ENCODE measurements at places on chromosomes 11 and 22.

- DNase-seq = peak; percentile 77
Measured at GRCh38 chr22:42661985-42662831, 13.0 kb upstream of the CYB5R3 start.

DNA sequence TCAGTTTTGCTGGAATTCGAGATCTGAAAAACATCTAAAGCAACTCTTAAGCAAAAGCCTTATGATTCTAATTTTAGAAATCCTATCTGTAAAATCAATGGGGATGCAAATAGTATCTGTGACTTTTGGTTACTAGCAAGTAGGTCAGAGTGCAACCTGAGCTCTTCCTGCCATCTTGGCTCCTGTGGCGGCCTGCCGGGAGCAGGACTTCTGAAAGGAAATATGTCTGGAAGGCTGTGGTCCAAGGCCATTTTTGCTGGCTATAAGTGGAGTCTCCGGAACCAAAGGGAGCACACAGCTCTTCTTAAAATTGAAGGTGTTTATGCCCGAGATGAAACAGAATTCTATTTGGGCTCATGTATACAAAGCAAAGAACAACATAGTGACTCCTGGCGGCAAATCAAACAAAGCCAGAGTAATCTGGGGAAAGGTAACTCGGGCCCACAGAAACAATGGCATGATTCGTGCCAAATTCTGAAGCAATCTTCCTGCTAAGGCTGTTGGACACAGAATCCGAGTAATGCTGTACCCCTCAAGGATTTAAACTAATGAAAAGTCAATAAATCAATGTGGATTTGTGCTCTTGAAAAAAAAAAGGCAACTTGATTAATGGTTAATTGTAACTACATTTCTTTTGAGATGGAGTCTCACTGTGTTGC lies 1.7 kb downstream of the SAMM50 start:
- DNase-seq = no peak

DNA sequence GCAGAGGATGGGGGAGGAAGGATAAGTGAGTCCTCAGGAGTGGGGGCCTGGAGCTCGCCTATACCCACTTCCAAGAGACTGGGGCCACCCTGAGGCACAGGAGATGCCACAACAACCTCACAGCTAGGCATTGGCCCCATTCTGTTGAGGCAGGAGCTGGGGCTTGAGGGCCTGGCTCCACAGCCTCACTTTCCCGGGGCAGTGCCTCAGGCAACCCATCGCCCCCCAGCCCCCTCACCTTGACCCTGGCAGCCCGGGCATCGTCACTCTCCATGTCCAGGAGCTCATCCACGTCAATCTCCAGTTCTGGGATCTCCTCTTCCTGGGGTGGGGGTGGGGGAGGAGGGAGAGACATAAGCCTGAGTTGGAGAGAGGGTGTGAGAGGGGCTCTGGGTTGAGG lies 1.8 kb downstream of the PPP1R14B start:
- no peak for DNase-seq

GRCh38 chr22:35634015-35634414 lies 14.2 kb upstream of the APOL6 start:
- no peak for DNase-seq

GRCh38 chr11:65116370-65117205 lies 913 bp downstream of the ZNHIT2 start:
- DNase-seq = peak; percentile 54

- DNase-seq = no peak
Measured at GRCh38 chr11:42161886-42162285, 702.4 kb upstream of the LRRC4C start.

DNA sequence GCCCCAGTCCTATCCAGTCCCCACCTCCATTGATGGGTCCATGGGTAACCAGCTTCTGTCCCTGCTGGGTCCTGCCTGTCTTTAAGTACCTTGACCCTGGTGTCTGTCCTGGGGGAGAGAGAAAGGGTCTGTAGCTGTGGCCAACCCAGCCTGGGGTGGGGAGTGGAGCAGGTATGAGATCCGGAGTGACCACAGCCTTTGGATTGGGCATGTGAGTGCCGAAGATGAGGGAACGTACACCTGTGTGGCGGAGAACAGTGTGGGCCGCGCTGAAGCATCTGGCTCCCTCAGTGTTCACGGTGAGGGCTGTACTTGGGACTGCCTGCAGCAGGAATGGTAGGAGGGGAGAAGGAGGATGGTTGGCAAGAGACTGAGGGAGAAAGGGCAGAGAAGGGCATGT lies 5.2 kb downstream of the ROBO3 start:
- no peak for DNase-seq

DNA sequence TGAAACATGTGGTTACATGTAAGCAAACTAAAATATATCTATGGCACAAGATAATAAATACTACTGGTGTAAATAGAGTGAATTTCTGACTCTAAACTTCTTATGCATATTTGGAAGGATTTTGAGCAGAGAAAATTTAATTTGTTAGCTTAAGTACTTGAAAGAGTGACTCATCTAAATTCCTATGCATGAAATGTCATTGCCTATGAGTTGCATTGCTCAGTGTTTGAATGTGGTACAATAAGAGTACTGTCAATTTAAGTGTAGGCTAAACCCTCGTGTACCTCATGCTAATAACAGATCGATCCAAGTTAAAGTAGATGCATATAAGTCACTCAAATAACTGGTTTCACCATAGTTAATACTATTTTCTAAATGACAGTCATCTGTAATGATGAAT lies 5.3 kb upstream of the CARD18 start:
- DNase-seq = no peak

DNA sequence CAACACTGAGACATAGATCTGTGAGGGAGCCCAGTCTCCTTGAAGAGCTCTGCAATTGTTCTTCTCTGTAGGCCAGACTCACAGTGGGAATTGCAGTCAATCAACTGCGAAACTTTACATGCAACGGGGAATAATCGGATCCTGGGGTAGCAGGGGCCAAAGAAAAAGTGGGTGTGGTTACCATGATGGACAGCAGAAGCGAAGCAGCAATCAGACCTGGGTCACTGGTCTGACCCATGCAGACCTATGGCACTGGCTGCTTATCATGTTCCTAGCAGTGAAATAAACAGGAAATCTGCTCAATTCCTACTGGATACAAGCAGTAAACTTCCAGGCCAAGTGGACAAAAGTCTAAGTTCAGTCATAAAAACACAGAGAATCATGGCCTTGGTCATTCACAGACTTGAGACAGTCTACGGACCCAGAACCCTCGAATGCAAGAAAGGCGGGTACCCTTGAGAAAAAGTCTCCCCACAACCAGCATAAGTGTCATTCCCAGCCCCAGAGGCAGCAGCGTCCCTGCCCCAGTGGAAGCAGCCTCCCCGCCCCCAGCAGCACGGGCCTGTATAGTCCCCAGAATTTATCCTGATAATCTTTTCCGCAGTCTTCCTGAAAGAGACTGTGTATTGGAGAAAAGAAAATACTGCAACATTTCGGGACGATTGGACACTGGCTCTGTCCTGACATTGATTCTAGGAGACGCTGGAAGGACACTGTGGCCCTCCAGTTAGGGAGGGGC lies 34.6 kb downstream of the ASCL2 start:
- no peak for DNase-seq

- no peak for DNase-seq
Measured at GRCh38 chr22:32618441-32619140, 144.0 kb downstream of the FBXO7 start.

- no peak for DNase-seq
Measured at GRCh38 chr11:131540676-131541075, 170.3 kb downstream of the NTM start.

GRCh38 chr11:18264677-18265555 lies 1.1 kb upstream of the SAA1 start:
- no peak for DNase-seq

DNA sequence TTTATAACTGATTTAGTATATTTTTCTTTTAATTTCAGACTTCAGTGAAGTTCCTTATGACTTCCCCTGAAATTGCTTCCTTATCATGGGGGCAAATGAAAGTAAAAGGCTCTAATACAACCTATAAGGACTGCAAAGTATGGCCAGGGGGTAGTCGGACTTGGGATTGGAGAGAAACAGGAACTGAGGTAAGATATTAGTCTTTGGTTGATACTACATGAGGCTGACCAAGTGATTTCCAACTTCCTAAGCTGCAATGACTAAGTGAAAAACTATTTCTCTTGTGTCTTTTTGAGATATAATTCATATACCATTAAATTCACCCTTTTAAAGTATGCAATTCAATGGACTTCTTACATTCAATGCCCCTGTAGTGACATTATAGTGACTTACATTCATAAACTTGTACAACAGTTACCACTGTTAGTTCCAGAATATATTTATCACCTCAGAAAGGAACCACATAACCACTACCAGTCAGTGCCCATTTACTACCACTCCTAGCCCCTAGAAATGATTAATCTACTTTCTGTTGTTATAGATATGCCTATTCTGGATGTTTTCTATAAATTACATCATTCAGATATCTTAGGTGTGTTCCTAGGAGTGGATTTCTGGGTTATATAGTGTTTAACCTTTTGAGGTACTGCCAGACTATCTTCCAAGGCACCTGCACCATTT lies 21.6 kb downstream of the AAMDC start:
- DNase-seq = no peak

GRCh38 chr22:49081261-49081666 lies 746.4 kb downstream of the BRD1 start:
- DNase-seq = no peak

DNA sequence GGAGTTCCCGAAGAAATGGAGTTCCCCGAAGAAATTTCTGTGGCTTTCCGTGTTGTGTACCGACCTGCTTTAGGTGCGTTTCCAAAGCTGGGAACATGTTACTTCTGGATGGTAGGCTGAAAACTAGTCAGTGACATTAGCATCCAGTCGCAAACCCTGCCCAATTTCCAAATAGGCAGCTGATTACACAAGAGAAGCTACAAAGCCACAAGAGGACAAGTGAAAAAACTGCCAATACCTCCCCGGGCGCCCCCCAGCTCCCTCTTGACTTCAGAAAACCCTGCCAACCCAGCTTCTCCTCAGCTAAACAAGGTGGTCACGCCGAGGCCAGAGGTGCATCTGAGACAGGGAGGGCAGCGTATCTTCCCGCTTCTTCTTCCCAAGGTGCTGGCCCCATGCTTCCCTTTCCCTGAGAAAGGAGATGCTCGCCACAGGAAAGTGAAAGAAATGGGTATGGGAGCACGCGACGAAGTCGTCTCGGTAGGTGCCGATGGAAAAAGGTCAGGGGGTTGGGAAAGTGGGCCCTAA lies 551 bp downstream of the AGBL2 start:
- DNase-seq = no peak

DNA sequence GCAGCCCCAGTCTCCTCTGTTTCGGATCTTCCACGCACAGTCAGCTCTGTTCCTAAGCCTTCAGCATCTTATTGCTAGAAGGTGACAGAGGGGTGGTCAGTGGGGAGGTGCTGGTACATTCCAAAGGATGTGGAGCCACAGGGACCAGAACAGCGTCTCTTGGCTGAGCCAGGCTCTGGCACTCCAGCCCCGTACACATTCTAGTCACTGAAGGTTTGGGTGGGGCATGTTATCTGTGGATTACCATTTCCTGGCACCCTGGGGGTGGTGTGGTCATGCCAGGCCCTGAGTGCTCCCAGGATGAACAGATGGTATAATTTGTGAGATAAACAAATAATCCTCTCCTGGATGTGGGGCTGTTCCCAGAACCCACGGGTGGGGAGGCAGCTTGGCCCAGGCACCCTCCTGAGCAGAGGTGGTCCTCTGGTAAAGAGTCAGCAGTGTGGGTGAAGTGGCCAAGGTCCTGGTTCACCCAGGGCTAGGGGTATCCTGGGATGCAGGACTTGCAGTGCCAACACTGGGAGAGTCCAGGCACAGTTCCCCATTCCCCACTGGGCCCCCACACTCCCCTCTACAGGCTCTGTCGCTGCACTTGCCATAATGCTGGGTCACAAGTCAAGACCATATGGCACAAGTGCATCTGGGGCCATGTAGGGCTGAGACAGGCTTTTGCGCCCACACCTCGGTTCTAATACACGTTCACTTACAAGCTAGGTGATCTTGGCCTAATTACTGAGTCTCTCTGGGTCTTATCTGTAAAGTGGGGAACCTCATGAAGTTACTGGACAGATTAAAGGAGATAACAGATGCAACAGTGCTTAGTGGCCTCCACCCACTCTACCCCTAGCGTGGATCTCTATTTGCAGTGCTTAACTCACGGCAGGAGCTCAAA lies 33.0 kb downstream of the DKK3 start:
- DNase-seq = no peak

DNA sequence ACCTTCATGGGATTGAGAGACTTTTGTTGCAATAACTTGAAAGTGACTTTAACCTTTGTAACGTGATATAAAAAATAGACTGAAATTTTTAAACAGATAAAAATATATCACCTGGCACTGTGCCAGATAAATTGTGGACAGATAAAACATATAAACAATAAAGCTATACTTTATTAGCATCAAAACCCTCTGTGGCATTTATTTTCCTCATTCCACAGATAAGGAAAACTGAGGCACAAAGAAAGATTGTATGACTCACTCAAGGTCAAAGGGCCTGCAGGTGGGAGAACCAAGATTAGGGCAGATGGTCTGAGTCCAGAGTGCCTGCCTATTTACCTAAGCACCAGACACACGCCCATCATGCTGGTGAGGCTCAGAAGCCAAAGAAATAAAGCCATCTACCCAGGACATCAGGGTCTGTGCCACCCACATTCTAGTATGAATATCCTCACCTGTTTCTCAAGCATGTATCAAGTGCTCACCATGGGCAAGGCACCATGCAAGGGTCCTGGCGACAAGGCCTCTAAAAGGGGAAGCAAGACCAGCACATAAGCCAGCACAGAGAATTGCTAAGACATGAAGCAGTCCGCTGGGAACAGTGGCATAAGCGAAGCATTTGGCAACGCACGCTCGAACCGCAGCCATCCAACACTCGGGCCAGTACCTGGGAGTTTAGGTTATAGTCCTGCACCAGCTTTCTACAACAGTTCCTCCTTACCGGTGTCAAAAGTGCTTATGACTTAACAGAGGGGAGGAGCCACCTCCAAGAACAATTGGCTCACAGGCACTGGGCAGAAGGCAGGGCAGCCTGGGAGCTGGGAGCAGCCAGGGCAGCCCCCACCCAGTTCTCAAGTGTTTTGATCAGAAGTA lies 17.6 kb downstream of the MYH9 start:
- no peak for DNase-seq

DNA sequence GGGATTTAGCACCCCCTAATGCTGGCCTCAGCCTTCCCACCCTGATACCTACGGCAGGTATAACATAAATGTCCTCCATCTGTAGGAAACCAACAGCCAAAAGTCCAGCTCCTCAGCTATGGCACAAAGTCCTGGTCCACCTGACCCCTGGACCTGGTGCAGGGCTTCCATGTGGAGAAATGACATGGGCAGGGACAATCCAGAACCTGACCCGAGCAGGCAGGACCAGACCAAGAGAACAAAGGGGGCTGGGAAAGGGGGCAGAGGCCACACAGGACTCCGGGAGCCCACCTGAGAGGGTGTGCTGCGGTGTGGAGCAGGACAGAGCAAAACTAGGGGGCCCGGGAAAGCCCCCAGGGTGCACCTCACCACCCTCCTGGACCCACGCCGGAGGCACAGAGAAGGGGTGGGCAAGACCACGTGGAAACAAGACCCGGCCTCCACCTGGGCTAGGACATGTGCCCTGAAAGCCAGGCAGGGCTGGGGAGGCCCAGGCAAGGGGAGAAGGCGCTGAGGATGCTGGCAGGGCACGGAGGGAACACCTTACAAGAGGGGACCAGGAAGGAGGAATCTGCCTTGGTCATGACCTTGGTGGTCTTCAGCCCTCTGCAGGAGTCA lies 368.9 kb downstream of the SHANK2 start:
- DNase-seq = no peak

Data from activated CD4-positive, alpha-beta T cell treated with anti-CD3 and anti-CD28 coated beads, Interleukin-2, amount 50 U/mL, for 4 hours (primary cell).